NCI-H526 (cell line): ENCODE measurements at places on chromosomes 7 and 10.

- DNase-seq, result no peak
Measured at GRCh38 chr10:18527687-18528086, 123.7 kb downstream of the NSUN6 start.

DNA sequence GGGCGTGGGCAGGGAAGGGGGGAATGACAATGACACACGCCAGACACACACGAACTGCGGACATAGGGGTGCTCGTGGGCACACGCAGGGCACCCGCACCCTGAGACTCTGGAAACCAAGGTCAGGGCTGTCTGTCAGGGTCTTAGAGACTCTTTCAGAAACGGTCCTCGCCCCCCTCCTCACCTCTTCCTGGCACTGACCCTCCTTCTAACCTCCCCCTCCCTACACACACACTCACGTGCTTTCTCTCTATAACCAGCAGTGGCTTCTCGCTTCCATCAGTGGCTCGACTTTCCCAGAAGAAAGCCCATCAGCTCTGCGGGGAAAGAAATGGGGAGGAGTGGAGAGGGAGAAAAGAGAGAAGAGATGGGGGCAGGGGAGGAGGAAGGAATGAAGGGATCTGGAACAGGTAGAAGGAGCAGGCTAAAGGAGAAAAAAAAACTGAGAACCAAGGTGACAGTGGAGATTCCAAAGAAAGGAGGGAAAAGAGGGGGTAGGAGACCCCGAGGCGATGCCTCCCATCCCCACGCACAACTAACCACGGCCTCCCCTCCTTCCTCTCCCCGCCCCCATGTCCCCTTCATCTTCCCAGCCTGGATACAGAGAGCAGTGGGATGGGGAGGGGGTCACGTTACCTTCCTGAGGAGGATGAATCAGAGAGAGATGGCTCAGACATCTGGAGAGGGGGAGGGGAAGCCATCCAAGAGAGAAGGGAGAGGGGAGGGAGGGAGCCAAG lies 1.7 kb upstream of the VGF start:
- no peak for DNase-seq

- DNase-seq, result no peak
Measured at GRCh38 chr10:127470911-127471310, 78.2 kb upstream of the NPS start.

DNA sequence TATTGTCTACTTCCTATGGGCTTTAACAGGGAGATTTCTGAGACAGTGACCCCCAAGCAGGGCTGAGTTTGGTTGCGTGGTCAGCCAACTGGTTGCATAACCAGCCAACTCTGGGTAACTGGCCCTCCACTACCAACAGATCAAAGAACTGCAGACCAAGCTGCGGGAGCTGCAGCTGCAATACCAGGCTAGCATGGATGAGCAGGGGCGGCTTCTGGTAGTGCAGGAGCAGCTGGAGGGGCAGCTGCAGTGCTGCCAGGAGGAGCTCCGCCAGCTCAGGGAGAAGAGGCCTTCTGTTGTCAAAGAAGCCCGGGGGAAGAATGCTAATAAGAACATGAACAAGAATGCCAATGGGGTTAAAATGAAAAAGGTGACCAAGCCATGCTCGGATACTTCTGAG lies 15.7 kb upstream of the FLNC start:
- no peak for DNase-seq

GRCh38 chr10:69574571-69574978 lies 1.4 kb upstream of the NEUROG3 start:
- DNase-seq, result no peak

- DNase-seq, result no peak
Measured at GRCh38 chr7:130683026-130683425, 3.3 kb downstream of the TSGA13 start.

DNA sequence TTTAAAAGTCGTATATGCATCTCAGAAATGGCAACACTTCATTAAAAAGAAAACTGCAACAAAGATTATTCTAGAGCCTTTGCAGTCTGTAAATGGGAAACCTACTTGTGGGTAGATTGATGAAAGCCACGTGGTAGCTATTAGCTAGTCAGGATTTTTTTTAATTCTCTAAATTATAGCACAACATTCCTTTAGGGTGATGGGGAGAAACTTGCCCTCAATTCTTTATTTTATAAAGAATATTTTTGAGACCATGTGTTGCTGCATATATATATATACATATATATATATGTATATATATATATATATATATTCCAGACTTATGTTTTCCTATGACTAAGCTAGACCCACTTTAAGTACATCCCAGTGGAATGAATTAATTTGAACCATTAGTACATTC lies 118.0 kb downstream of the PPP1R3A start:
- DNase-seq, result no peak

DNA sequence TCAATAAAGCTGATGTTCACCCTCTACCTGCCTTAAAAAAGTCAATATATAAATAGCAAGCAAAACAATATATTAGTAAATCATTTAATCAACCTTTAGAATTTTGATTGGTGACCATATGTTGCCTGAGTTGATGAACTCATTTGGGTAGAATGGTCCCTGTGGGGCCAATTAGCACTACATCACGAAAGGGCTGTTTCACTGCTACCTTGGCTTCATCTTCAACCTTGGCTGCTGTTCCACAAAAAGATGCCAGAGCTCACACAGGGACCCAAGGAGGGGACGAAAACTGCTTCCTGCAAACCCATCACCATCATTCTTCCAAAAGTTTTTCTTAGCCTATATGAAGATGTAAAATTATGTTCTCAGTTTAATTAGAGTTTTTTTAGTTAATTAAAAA lies 35.4 kb upstream of the HBP1 start:
- no peak for DNase-seq
